ENCODE measurements at places on chromosomes 1 and 21.

DNA sequence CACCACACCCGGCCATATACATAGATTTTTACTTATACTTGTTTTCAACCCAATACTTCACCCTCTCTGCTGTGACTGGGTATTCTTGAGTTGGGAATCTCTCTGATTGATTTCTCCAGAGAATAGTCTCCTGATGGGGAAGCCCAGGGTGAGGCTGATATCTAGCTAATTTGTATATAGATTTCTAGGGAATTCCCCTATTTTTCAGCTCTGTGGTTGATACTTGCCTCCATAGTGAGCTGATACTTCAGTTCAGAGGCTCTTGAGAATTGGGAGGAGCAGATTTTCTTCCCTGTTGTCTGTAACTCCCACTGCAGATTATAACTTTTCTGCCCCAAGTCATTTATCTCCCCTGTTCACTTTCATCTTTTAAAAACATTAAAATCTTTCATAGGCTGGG, 14.5 kb upstream of the SH3BGRL3 start:
- no peak for DNase-seq

DNA sequence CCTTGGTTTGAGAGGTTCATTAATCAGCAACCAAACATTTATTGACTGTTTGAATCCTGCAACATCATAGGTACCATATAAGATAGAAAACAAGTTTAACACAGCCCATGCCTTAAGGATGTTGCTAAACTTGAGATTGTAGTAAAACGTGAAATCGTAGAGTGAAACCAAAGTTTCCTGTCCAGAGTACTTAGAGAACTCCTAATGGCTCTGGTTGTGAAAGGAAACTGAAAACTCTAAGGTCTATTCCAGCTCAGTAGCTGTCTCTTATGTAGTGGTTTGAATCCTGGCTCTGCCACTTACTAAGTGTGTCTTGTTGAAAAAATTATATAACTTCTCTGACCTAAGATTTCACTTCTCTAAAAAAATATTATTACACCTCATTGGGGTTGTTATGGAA, 310.9 kb downstream of the NTNG1 start:
- no peak for DNase-seq

GRCh38 chr21:15423676-15424445, 305.9 kb upstream of the USP25 start:
- no peak for DNase-seq

DNA sequence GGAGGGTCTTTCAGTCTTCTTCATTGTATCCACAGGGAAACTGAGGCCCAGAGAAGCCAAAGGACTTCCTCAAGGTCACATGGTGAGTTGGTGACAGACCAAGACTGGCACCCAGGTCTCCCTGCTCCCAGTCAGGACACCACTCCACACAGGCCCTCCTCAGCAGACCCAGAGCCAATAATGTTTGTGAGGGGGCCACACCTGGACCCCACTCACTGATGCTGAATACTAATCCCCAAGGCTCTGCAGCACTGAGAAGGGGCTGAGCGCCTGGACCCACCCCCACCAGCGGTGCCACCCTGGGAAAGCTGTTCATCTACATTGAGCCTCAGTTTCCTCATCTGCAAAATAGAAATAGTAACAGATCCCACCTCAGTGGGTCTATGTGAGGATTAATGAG, 79.5 kb downstream of the GLIS1 start:
- no peak for DNase-seq

GRCh38 chr1:181090641-181091126, 2.2 kb downstream of the IER5 start:
- DNase-seq, result peak; percentile 40

DNA sequence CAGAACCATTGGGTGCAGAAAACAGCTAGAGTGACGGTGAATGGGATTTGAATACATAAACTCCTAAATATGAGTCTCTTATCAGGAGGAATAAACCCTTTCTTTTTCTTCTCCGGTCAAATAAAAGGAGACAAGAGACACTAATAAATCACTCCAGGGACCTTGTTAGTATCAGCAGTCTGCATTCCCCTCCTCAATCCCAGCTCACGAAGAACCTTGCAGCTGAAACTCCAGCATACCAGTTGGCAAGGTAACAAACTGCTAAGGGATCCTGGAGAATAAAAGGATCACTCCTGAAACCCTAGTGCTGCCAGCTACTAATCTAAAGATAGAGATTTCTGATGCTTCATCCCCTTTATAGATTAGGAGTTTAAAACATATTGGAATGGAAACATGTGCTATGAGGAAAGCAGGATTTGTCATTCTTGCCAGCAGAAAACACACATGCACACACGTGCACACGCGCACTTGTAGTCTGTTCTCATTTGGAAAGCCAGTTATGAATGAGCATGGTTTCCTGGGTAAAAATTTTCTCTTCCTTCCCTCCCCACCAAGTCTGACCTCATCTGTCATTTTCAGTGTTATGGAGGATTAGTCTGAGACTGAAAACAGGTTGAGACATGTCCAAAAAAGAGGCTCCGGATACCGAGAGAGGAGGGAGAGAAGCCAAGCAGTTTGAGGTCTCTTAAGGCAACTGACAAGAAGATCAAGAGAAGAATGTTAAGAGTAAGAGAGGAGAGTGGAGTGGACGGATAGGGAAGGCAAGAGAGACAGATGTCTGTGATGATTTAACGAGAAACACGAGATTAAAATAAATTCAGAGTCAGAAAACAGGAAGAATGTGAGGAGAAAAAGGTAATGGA, 10.9 kb downstream of the IER5 start:
- peak; percentile 45 for DNase-seq

DNA sequence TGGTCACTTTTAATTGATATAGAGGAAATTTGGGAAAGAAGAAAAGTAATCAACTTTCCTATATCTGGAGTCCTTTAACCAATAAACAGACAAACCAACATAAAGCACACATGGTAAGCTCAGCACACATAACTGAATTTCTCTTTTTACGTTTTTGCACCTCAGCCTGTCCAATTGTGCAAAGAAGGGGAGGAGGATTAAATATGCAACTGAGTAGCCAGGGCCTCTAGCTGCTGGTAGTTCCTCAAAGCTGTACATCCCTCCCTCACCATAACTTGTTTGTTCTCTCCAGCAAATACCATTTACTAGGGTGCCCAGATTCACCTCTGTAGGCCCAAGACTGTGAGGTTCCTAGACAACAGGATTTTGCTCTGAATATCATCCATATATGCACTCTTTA, 25.4 kb downstream of the ST6GALNAC5 start:
- DNase-seq, result no peak

- no peak for DNase-seq
Measured at GRCh38 chr1:2968471-2968881, 52.8 kb upstream of the ACTRT2 start.

DNA sequence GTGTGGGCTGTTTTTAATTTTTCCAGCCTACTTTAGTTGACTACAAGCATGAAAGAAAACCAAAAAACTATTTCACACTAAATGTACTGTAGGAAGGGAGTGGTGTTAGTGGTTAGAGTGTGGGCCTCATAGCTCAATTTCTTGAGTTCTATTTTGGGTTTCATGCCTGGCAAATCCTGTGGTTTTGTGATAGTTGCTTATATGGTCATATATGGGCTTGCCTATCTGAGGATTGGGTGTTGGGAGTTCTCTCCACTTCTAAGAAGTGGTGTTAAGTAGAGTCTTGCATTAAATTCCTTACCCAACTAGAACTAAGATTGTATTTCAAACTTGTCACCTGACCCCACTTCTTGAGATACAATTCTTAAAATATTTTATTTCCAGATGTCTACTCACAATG, 37.8 kb upstream of the COL11A1 start:
- no peak for DNase-seq

DNA sequence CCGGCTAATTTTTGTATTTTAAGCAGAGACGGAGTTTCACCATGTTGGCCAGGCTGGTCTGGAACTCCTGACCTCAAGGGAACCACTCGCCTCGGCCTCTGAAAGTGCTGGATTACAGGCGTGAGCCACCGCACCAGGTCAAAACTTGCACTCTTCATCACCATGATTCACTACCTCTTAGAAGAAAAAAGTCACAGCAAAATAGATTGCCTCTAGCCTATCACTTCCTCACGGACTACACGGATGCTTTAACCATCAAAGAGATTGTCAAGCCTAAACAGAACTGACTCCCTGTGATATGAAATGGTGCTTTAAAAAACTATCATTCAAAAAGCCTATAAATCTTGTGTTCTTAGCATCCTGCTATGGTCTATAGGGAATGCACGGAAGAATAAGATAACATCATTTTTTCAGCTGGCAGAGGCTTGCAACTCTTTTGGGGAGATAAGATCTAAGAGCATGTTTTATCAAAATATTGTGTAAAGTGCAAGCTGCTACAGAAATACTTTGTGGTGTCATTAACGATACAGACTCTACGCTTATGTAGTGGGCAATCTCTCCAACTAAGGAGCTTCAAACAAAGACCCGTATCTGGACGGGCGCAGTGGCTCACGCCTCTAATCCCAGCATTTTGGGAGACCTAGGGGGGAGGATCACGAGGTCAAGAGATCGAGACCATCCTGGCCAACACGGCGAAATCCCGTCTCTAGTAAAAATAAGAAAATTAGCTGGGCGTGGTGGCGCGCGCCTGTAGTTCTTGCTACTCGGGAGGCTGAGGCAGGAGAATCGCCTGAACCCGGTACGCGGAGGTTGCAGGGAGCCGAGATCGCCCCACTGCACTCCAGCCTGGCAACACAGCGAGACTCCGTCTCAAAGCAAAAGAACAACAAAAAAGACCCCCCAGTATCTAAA, 966 bp downstream of the TFB2M start:
- DNase-seq, result no peak

GRCh38 chr1:187504779-187505178, 676.0 kb downstream of the PLA2G4A start:
- DNase-seq, result no peak

GRCh38 chr1:32997381-32997891, 32.8 kb upstream of the RNF19B start:
- DNase-seq, result no peak

DNA sequence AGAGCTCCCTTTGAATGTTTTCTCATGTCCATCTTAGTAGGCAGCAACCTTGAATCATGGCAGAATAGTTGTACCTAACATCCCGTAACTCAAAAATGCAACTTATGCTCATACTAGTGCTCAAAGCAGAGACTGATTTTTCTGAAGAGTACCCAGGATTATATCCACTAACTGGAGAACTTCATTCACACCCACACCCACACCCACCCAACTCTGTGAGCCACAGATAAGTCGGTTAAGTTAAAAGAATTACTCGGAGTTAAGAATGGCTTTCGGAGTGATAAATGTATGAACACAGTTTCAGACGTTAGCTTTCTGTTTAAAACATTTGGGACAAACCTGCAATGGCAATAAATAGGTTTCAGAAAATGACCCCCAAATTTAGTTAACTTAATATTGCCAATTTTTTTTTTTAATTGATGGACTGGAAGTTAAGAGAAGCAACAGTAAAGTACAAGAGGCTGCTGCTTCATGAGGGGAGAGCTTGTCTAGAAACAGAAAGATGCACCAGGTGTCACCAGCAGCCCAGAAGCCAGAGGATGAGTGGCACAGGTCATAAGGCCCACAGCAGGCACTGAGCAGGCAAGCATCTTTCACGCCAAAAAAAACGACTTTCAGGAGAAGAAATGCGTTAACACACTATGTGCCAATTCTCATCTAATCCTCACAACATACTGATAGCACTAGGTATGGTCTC, 48.4 kb upstream of the C1orf198 start:
- no peak for DNase-seq

DNA sequence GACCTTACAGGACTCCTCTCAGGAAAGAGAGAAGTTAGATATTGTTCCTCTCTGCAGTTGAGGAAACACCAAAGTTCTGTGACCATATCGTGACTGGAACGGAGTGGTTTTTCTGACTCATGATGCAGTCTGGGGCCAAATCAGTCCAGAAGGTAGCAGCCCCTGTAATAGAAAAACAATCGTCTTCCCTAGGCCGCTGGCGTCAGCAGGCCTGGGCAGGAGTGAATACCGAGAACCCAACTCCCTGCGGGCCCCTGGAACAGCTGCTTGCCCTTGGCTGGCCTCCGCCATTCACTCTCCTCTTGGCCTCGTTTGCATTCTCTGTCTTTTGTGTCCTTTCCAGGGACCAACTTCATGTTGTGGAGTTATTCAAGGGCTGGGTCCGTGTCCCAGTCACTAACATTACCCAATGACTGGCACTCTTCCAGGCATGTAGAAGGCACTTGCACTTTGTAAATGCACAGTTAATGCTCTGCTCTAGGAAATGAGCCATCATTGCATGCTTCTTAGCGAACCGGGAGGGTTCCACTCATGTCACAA, 10.9 kb upstream of the CD101 start:
- DNase-seq, result no peak

- DNase-seq, result no peak
Measured at GRCh38 chr1:5747426-5748285, 244.6 kb downstream of the NPHP4 start.

- no peak for DNase-seq
Measured at GRCh38 chr1:42801832-42802473, 15.0 kb upstream of the ERMAP start.

GRCh38 chr21:15051644-15052458, 12.9 kb downstream of the NRIP1 start:
- no peak for DNase-seq

DNA sequence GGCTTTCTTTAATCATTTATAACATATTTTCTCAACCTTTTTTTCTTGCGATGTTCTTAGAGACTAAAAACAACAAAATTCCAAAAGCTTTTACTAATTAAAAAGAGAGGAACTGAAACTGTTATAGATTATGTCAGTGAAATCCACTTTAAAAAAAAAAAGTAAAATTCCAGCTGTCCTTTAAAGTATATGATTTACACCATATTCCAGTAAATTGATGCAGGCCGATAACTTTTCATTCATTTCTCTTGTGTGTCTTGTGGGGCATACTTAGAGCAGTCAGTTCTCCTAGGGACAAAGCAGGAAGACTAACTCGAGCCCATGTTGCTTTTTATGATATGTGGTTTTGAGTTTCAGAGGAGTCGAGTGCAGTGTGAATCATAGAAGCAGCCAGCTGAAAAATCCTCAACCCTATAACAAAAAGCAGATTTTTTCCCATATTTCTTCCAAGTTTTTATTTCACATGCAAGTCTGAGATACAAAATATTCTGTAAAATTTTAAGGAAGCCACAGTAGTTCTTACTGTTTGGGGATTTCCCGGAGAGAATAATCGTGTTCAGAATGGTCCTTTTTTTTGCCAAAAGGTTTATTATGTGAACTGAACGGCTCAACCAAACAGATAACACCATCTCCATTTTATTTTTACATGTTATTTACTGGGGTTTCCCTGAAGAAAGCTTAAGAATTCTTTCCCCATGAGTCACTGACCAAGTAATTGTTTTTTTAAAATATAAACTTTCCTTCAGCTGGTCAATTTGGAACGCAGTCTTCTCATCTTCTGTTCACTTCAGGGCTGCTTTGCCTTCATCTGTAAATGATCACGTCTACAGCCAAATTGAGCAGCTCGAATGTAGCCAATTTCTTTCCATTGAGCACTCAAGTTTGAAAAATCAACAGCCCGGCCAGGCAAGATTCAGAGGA, 77.0 kb upstream of the C1orf105 start:
- no peak for DNase-seq

GRCh38 chr1:43536196-43536863, 5.6 kb downstream of the PTPRF start:
- DNase-seq, result no peak

GRCh38 chr1:67889953-67890567, 56.8 kb upstream of the GNG12 start:
- peak; percentile 3 for DNase-seq

GRCh38 chr1:76679534-76680152, 187.6 kb upstream of the ST6GALNAC5 start:
- no peak for DNase-seq

Measured in stimulated activated CD4-positive, alpha-beta T cell treated with anti-CD3 and anti-CD28 coated beads, Interleukin-12 subunit alpha, Interleukin-12 subunit beta, amount 100 ng/mL, for 48 hours (primary cell).